ENCODE measurements at places on chromosomes 4 and X.
A peak's percentile ranks its signal among the peaks of the same experiment; 100 is the strongest.

DNA sequence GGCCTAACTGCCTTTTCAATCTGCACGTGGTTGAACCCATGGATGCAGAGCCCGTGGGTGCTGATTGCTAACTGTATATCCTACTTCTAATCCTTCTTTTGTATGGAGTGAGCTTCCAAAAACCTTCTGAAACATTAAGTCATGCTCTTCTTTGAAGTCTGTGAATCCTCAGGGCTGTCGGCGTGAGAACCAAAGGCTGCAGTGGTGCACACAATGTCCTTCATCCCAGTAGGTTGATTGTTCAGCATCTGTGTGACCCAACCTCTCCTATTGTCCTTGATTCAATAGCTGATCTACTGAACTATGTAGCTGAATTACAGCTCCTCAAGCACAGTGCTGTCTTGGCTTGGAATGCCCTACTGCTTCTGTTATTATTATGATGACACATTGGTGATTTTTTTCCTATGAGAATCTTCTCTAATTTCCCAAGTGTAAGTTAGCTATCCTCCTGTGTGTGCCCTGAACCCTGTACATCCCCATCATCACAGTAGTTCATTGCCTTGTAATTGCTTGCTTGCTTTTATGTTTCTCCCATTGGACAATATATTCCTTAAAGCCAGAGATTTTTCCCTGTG, 294.6 kb downstream of the TRIML1 start:
- DNase-seq, result no peak

GRCh38 chrX:10569946-10570345, 50.4 kb downstream of the MID1 start:
- no peak for DNase-seq

- no peak for DNase-seq
Measured at GRCh38 chr4:52241916-52242315, 190.8 kb downstream of the SPATA18 start.

DNA sequence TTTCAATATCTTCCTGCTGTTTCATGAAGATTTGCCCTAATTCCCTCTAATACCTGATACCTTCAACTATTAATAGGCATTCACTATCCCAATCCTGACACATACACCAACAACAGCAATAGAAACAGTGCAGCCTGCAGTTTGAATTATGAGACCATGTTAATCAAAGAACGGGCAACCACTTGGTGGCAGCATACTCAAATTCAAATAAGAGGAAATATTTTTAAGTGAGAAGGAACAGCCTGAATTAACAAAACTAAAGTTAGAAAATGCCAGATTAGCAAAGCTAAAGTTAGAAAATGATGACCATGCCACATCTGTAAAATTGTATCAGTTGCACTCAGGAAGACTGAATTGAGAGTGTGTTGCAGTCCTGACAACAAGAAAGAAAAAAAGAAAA, 204.9 kb downstream of the SMARCA1 start:
- DNase-seq, result no peak

DNA sequence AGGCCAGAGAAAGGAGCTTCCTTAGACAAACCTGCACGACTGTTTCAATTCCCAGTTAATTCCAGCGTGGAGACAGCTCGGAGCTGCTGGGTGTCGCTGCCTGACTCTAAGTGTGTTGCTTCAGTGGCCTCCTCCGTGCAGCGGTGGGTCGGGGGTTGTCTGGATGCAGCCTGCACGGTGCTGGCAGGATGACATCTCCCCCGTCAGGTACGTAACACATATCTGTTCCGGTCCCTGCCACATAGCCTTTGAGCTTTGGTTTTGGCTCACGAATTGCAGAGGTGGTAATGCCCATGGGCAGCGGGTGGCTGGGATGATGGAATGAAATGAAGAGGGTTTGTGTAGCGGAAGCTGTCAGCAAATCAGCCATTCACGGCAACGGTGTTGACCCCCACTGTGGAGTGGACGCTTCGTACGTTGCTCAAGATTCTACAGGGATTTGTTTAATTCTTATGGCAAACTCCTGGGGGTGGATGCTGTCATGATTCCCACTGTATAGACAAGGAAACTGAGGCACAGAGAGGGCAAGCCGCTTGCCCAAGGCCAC, 33.7 kb upstream of the HMX1 start:
- no peak for DNase-seq

DNA sequence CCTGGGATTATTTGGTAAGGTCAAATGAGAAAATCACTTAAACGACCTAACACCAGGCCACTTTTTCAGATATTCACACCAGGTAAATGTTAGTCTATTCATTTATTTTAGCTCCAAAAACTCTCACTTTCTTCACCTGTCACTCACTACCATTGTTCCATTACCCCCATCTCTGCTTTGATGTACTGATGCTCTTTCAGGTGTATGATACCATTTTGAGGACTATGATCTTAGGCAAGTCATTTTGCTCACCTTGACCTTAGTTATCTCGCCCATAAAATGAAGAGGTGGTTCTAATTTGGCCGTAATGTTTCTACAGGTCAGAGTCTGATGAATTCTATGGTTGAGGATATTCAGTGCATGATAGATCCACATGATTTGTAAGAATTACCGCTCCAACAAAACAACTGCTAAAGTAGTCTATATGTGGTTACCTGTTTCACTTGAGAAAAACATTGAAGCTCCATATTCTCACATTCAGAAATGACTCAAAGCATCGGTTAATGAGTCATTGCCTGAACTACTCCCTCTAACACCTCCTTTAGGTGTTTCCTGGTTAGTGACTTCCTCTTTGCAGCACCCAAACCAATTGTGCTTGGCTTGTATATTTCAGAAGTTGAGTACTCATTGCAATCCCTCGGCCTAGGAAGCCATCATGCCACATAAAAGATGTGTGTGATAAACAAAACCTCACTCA, 4.5 kb downstream of the DTHD1 start:
- peak; percentile 53 for DNase-seq

DNA sequence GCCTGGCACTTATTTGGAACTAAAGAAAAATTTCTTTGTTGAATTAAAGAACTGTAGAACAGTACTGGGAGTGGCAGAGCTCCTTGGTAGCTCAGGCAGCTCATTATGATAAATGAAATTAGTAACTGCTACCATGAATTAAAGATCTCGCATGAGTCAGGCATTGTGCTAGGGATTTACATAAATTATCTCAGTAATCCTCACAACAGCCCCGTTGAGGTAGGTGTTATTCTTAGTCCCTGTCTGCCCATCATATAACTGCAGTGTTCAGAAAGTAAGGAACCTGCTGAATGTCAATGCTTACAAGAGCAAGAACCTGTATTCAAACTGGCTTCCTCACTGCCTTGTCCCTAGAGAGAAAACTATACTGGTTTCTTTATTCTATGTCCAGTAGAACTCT, 108.3 kb downstream of the NLGN4X start:
- no peak for DNase-seq

DNA sequence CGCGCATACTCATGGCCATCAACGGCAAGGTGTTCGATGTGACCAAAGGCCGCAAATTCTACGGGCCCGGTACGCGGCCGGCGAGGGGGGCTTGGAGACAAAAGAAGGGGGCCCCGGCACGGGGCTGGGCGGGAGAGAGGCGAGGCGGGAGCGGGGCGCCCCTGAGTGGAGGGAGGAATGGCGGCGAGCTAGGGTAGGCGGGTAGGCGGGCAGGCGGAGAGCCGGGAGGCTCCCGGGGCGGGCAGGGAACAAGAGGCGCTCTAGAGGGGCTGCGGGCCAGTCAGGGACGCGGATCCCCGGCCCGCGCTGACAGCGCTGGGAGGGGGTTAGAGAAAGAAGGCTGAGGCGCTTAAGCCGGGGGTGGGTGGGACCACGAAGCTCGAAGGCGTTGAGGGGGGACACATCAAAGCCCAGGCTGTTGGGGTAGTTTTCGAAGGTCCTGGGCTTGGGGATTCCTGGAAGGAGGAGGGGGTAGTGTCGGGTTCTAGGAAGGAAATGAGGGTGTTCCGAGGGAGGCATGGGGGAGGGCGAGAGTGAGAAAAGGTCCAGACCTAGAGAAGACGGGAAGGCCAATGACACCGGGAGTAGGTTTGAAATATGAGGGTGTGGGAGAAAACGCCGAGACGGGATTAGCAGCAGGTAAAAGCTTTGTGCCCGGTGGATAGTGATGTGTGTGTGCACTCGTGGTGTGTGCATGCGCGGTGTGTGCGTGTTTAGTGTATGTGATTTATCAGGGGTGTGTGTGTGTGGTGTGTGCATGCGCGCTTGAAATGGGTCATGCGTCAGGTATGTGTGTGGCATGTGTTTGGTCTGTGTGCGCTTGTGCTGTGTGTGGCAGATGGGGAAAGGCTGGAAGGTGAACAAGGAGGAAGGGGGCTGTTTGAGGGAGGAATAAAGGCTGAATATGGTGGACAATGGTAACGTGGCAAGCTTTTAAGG, 807 bp downstream of the PGRMC1 start:
- peak; percentile 0 for DNase-seq

DNA sequence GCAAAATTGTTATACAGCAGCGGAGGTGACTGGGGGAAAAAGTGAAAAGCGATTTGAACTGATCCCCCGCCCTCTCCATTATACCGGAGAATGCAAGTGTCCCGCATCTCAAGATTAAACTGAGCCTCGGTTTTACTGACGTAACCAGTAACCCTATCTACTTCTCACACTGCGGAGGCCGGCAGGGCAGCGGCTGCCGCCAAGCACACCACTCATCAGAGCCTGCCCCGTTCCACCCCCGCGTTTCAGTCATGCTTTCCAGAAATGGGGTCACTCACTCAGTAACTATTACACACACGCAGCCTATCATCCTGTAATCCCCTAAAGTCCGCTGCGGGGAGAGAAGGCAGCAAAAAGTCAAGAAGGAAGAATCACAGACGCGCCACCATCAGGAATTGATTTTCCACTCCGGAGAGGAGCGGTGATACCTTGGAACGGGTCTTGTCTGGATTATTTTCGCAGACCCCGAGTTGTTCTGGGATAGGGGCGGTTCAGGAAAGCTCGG, 1.4 kb downstream of the RPS6KA3 start:
- peak; percentile 42 for DNase-seq

GRCh38 chrX:11185861-11186260, 74.7 kb downstream of the HCCS start:
- no peak for DNase-seq
